Fibroblast of skin of right biceps (primary cell): ENCODE measurements at places on chromosomes 6 and 20.

GRCh38 chr6:68126089-68126749, 508.9 kb upstream of the ADGRB3 start:
- no peak for DNase-seq

DNA sequence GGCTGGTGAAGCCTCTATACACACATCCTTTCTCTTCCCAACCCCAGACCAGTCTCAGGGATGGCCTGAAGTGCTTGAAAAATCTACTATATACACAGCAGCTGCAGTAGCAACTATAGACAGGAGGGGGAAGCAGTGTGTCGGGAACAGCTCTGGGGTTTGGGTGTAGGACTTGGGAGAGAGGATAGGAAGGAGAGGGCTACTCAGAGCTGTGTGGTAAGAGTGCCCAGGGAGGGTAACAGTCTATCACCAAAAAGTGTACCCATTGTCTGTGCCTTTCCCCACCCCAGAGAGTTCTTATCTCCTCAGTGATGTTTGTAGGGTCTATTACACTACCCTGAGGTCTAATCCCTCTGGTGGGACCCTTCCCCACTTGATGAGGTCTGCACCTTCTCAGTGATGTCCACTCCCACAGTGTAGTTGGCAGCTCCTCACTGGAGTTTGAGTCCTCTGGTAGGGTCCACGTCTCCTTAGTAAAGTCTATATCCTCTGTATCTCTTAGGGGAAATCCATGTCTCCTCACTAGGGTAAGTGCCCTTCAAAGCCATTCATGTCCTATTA, 1.5 kb upstream of the GGT7 start:
- peak; percentile 82 for DNase-seq

DNA sequence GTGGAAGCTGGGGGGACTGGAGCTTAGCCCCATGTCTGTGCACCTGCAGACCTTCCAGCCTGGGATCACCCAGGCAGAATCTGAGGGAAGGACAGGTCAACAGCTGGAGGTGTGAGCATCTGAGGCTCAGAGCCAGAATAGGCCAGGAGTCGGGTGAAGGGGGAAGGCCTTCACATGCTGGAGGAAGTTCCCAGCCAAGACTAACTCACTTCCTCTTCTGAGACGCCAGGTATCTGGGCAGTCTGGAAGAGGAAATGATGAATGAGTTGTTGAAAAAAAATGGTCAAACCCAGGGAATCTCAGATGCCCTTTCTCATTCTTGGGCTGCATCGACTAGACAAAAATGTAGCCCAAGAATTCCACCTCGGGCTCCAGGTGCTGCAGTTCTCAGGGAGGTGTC, 73.6 kb upstream of the TIAM2 start:
- DNase-seq = no peak

DNA sequence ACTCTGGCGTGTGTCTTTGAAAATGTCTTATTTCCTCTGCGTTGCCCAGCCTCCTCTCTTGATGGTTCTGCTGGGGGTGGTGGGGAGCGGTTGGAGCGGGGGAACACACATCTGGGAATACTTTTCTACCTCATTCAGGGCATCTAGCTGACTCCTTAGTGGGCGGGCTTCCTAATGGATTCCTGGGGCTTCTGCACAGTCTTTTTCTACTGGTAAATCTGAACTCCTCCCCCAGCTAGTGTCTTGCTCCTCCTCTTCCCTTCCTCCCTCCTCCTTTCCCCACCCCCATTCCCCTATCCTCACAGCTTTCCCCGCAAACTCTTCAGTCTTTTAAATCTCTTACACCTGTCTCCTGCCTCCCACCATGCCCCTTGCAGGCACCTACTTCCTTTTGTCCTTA, 74.4 kb downstream of the PRL start:
- DNase-seq = peak; percentile 40

GRCh38 chr20:44034965-44035635, 120.4 kb downstream of the TOX2 start:
- no peak for DNase-seq

- peak; percentile 66 for DNase-seq
Measured at GRCh38 chr6:130425537-130425936, 59.7 kb downstream of the TMEM200A start.

DNA sequence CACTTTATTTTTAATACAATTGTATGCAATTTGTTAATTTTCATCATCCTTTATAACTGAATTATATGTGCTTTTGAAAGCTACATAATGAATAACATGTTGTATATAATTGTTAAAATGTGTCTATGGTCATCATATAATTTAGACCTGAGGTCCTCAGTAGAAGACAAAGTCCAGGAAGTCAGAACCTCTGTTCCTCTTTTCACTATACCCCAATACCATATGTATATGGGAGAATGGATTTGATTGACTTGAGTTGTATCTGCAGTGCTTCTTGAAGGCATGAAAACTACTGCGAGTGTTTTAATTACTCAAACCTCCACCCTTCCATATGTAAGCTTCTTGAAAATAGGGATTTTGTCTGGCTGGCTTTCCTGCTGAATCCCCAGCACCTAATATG, 140.7 kb upstream of the NEDD9 start:
- DNase-seq = no peak

DNA sequence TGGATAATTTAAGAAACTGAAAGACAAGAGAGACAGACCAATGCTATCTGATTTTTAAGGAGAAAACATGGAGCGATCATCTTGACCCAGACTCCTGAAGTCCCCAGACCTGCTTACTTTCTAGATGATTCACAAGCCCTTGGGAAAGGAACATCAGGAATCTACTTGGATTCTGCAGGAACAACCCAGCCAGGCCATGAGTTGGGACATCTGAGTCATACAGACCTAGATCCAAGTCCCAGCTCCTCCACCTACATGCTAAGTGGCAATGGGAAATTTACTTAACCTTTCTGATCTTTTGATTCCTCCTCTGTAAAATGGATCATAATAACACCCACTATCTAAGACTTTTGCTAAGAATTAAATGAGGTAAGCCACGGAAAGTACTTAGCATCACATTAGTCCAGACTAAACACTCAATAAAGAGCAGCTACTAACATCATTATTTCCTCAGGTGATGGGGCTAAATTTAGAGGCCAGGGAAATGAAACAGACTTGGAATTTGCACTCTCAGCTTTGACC, 61.0 kb upstream of the MAFB start:
- DNase-seq = no peak

- no peak for DNase-seq
Measured at GRCh38 chr6:33957131-33957891, 153.5 kb upstream of the MLN start.

DNA sequence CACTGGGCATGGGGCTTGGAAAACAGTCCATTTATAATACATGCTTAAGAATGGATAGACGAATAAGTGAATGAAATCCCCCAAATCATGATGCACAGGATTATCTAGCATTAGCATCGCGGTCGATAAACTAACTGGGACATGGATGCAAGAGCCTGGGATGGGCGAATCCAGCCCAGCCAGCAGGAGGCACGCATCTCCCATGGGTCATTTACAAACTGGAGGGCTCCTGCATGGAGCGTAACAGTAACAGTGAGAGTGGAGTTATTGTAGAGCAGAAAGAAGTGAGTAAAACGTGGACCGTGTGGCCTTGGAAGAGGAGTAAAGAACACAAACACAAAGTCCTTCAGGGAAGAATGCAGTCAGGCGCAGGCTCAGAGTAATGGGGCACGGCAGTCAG, 136.5 kb downstream of the AGPAT4 start:
- no peak for DNase-seq

GRCh38 chr6:797479-798077, 104.6 kb upstream of the EXOC2 start:
- DNase-seq = peak; percentile 42

DNA sequence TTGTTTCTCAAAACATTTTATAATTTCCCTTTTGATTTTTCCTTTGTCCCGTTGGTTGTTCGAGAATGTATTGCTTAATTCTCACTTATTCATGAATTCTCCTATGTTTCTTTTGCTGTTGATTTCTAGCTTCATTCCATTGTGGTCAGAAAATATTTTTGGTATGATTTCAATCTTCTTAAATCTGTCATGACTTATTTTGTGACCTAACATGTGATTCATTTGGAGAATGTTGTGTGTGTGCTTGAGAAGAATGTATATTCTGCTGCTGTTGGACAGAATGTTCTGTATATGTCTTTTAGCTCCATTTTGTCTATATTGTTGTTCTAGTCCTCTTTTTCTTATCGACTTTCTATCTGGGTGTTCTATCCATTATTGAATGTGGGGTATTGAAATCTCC, 286.2 kb upstream of the RNF217 start:
- DNase-seq = peak; percentile 87

DNA sequence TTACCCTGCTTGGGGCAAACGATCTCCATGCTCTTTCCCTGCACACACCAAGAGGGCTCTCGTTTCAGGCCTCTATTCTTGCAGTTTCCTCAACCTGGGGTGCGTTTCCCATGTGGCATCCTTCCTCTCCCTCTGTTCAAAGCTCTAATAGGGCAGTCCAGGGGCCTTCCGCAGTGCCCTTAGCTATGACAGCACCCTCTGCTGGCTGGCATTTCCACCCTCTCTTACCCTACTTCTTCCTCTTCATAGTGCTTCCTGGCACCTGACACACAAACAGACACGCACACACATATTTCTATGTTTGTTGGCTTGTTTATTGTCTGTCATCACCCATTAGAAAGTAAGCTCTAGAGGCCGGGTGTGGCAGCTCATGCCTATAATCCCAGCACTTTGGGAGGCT, 294.0 kb downstream of the CLIC5 start:
- no peak for DNase-seq

GRCh38 chr6:129637340-129638054, 72.5 kb downstream of the ARHGAP18 start:
- DNase-seq = no peak

- DNase-seq = no peak
Measured at GRCh38 chr6:33065312-33065711, 8.1 kb downstream of the HLA-DPA1 start.

DNA sequence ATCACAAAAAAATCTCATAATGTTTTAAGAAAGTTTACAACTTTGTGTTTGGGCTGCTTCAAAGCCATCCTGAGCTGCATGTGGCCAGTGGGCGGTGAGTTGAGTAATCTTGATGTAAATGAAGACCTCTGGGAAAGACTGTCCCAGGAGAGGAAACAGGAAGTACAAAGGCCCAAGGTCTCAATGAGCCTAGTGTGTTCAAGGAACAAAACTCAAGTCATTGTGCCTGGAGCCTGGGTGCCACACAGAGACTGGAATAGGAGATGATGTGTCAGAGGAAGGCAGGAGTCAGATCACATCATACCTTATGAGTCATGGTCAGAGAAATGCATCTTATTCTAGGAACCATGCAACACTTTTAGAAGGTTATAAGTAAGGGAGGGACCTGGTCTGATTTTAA, 51.5 kb downstream of the COL19A1 start:
- DNase-seq = peak; percentile 89

GRCh38 chr6:12602951-12603672, 113.5 kb upstream of the PHACTR1 start:
- DNase-seq = peak; percentile 72

- DNase-seq = no peak
Measured at GRCh38 chr20:41142919-41143318, 5.6 kb downstream of the PLCG1 start.

GRCh38 chr6:155306958-155307357, 7.3 kb downstream of the TFB1M start:
- DNase-seq = no peak

DNA sequence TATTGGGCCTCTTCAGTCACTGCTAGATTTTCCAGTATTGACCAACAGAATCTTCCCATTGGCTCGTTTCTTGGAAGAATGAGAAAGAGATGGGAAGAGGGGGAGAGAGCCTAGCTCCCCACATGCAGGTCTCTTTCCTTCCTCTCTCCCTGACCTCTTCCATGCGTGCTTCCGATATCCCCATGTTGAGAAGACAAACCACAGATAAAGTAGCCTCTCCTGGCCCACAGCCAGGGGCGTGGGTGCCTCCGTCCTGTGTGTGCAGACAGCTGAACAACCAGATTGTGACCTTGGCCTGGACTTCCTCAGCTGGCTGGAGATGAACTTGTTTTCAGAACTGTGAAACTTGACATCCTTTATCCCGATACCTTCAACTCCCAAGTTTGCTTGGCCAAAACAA, 71.0 kb downstream of the EDN3 start:
- no peak for DNase-seq

DNA sequence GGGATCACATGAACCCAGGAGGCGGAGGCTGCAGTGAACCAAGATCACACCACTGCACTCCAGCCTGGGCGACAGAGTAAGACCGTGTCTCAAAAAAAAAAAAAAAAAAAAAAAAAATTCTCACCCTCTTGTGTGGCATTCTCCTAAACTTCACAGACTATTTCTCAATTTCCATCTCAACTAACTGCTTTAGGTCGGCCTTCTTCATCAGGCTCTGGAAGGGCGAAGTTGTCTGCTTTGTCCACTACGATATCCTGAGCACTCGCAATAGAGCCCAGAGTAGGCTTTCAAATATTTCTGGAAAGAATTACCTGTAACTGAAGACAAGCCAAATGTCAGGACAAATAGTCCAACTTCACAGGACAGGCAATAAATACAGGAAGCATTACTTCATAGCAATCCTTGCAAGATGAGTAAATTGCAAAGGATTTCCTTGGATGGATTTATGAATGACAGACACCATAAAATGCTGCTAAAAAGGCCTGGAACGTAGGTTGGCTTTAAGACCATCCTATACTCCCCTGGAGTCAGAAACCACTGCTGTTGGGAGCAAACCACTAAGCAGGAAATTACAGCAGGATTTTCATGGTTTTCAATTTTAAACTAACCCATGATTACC, 116.3 kb upstream of the SLC2A12 start:
- DNase-seq = peak; percentile 45

DNA sequence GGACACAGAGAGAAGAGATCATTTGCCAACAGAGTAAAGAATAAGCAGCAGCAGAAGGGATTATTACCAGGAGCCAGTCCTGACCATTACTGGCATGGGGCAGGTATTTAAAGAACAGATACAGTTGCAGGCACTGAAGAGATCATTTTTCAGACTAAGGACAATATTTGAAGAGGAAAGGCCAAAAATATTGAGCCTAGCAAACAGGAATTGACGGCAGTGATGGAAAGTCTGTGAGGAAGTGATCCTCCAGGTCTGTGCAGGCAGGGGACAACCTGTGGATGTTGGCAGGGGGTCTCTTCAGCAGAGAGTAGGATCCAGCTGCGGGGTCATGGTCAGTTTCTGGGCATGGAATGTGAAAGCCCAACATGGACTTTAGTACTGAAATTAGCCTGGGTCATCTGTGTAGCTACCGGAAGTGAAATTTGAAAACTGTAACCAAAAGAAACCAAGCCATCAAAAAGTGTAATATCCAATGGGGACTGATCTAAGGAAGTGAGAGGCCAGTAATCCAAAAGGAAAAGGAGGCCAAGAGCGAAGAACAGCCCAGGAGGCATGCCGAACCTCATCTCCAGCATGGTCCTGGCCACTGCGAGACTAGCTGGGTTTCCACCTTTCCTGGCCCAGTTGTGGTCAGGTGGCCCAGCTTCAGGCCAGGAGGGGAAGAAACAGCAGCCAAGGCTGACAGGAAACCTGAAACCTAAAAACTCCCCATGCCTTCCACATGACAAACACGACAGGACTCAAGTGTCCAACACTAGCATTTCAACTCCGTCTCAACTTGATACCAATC, 115.1 kb upstream of the TNFAIP3 start:
- DNase-seq = no peak

GRCh38 chr6:55636406-55637102, 57.6 kb upstream of the HMGCLL1 start:
- DNase-seq = peak; percentile 47

GRCh38 chr6:3001773-3002293, 2.1 kb downstream of the NQO2 start:
- DNase-seq = peak; percentile 86

GRCh38 chr6:111602481-111603011, 3.1 kb downstream of the TRAF3IP2 start:
- DNase-seq = no peak
